ENCODE measurements at places on chromosomes 4 and X. TPM values are rescaled to one million over a fixed set of nuclear protein-coding genes. Genes with fewer than 3 reads are reported as not detected.

FANCB gene
- total RNA-seq: 12.8 TPM

CDX4 gene
- 0.18 TPM for total RNA-seq

SOWAHD gene
- total RNA-seq: 2.7 TPM

PASD1 gene
- not detected for total RNA-seq

ATOH1 gene
- 1.6 TPM for total RNA-seq

TSPAN6 gene
- 87.5 TPM for total RNA-seq

ENPEP gene
- 4.1 TPM for total RNA-seq

AREG gene
- total RNA-seq: not detected

ASB12 gene
- 0.48 TPM for total RNA-seq

MMRN1 gene
- total RNA-seq: not detected

NR3C2 gene
- total RNA-seq: 0.77 TPM

TEX13C gene
- total RNA-seq: 0.07 TPM

CT45A2 gene
- not detected for total RNA-seq

NHSL2 gene
- 3.0 TPM for total RNA-seq

SMIM10L2A gene
- total RNA-seq: 6.7 TPM

CNKSR2 gene
- total RNA-seq: 4.3 TPM

MSX1 gene
- 1.3 TPM for total RNA-seq

TMEM255A gene
- 0.35 TPM for total RNA-seq

RADX gene
- total RNA-seq: 0.47 TPM

SMC1A gene
- 89.0 TPM for total RNA-seq

XAGE1B gene
- not detected for total RNA-seq

UBL4A gene
- total RNA-seq: 29.8 TPM

FAM184B gene
- total RNA-seq: not detected

IL13RA1 gene
- total RNA-seq: 31.2 TPM

TMPRSS11E gene
- total RNA-seq: 4.4 TPM

SPATA18 gene
- 3.3 TPM for total RNA-seq

VSIG4 gene
- not detected for total RNA-seq

ZNF630 gene
- total RNA-seq: 3.6 TPM

MAGEA10 gene
- not detected for total RNA-seq

RPS3A gene
- 2,342 TPM for total RNA-seq

FAM114A1 gene
- total RNA-seq: 21.4 TPM

PITX2 gene
- total RNA-seq: 25.4 TPM

SRPX2 gene
- 1.4 TPM for total RNA-seq

RPL34 gene
- total RNA-seq: 1,014 TPM

SYTL5 gene
- 5.1 TPM for total RNA-seq

PPARGC1A gene
- 8.9 TPM for total RNA-seq

XAGE1A gene
- not detected for total RNA-seq

AMER1 gene
- total RNA-seq: 10.7 TPM

CT45A6 gene
- not detected for total RNA-seq

ZNF711 gene
- 28.5 TPM for total RNA-seq

KIT gene
- total RNA-seq: 167 TPM

GC gene
- total RNA-seq: 1.0 TPM

ADH4 gene
- total RNA-seq: not detected

CT45A5 gene
- total RNA-seq: not detected

SUPT20HL1 gene
- not detected for total RNA-seq

PFKFB1 gene
- 0.70 TPM for total RNA-seq

PIGA gene
- total RNA-seq: 17.5 TPM

SPANXN4 gene
- not detected for total RNA-seq

P2RY4 gene
- total RNA-seq: 0.29 TPM

TBC1D25 gene
- 10.9 TPM for total RNA-seq

USP9X gene
- 128 TPM for total RNA-seq

CTSO gene
- total RNA-seq: 3.1 TPM

CLIC2 gene
- 0.64 TPM for total RNA-seq

Measured in endodermal cell (in vitro differentiated cells).